ENCODE measurements at places on chromosomes 3 and 15. TPM values are rescaled to one million over a fixed set of nuclear protein-coding genes. Genes with fewer than 3 reads are reported as not detected.

The MEIS2 gene
- polyA plus RNA-seq: 11.8 TPM

The UACA gene
- 60.3 TPM for polyA plus RNA-seq

The C3orf20 gene
- polyA plus RNA-seq: 0.01 TPM

DNA sequence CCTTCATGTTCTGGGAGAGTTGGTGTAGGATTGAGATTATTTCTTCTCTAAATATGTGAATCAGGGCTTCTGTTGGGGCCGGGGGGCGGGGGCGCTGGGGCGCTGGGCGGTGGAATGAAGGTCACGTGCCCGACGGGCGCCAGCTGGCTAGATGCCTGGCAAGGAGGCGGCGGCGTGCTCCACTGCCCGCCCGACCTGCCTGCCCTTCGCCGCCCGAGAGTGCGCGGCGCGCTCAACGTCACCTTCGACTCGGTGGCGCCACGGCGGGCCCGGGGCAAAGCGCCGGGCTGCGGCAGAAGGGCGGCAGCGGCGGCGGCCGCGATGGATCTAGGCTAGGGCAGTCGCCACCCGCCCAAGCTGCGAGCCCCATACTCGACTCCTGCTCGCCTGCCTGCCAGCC, 47.0 kb upstream of the LHFPL4 start:
- DNase-seq: peak; percentile 35

DNA sequence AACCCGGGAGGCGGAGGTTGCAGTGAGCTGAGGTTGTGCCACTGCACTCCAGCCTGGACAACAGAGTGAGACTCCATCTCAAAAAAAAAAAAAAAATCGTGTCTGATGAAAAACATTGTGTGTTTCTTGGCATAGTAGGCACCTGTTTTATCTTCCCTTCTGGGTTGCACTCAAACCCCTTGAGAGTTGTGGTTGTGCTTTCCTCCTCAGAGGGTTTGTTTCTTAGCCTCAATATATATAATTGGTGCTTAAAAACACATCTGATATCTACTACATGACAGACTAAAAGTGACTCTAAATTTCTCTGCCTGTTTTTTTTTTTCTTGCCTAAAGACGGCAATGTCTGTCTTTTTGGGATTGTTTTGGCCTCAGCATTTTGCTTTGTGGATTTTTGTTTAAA, 7.6 kb downstream of the NR1D2 start:
- no peak for DNase-seq

DNA sequence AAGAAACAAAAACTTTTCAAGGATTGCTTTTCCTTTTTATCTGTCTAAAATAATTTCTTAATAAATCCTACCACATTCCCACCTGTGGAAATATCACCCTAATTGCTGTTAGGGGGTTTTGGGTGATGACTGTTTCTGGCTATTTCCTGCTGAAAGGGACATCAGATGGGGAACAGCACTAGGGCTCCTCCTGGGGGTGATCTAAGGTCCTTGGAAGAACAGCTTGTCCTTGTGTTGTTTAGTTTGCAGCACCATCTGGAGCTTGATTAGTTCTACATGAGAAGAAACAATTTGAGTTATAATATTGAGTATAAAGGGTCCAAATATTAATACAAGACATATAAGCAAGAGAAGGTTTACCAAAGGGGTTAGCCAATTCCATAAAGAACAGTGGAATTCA, 18.7 kb downstream of the OR5H15 start:
- DNase-seq: no peak

DNA sequence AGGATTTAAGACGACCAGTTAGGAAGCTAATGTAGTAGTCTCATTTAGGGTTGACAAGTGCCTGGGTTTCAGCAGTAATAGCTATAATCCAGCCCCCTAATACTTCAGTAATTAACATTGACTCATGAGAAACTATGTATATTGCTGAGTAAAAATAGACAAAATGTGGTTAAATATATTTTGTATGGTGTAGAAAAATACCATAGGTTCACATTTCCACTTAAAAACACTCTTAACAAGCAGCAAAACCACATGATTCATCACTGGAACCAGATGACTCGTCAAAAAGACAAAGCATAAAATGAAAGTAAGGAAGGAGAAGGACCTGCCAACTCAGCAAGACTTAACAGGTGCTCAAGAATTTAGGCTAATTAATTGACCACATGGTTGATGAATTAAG, 288.9 kb downstream of the EFHB start:
- no peak for DNase-seq

DNA sequence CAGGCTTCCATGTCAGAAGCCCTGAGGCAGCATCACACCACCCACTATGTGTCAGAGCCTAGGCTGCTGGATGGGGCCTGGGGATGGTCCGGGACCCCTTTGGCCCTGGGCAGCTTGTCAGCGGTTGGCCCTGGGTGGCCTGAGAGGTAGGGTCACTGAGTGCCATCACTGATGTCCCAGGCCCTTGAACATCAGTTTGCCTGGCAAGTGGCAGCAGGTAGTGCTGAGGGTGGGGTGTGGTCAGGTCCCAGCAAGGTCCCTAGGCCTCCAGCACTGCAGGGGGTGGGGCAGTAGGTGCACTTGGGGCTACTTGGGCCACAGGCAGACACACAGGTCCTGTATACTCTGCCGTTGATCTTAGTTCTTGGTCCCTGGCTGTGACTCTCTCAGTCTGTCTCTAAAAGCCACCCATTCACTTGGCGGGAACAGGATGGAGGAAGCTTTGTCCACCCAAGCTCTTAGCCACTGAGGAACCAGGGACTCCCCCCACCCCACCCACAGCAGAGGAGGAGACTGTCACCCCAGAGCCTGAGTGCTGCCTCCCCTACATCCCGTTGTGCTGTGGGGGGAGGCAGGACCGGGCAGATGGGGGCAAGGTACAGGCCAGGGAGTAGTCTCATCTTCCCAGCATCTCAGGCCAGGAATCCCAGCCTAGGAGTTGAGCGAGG, 5.8 kb downstream of the GNAI2 start:
- no peak for DNase-seq

GRCh38 chr3:22980346-22980745, 222.8 kb upstream of the UBE2E2 start:
- no peak for DNase-seq

DNA sequence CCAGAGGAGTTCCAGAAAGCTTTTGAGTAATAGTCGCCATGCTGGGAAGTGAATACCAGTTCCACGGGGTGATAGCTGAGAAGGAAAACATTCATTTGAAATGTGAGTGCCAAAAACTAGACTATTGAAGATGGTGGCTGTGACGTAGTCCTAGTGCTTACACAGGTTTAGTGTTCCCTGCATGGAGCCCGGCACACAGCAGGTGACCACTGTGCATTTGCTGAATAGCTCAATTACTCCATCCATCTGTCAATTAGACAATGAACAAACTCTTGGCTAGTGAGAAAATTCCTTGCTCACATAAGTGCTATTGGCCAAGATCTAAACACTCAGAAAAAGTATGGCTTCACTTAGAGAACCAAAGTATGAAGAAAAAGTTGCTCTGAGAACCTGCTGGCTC, 448.1 kb upstream of the WNT5A start:
- DNase-seq: no peak

- DNase-seq: no peak
These were observed 327.5 kb downstream of the UACA start for GRCh38 chr15:70435872-70436271.

DNA sequence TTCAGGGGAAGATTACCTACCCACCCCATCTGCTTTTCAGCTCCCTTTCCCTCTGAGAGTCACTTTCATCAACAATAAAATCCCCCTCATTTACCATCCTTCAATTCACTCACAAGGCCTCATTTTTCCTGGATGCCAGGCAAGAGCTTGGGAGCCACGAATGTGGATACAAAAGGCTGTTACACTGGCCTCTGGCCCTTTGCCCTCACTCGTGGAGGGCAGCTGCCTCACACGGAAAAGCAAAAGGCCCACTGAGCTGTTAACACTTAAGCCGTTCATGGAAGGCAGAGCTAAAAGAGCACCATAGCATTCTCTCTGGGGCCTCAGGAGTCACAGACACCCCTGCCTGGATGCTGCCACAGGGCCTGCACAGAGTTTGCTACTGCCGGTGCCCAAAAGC, 102.4 kb upstream of the TUSC7 start:
- DNase-seq: no peak

DNA sequence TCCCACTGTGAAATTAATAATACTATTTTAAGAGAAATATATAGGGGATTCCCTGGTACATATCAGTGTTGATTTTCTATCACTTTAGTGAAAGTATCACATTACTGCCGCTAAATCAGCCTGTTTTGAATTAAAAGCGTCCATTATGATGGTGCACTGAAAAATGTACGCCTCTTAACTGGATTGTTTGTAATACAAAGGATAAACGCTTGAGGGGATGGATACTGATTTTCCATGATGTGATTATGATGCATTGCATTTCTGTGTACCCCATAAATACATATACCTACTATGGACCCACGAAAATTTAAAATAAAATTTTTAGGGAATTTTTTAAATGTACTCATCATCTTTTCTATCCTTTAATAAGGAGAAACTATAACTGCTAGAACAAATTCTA, 478.6 kb downstream of the MAGI1 start:
- DNase-seq: no peak

GRCh38 chr15:76177491-76178040, 117.8 kb downstream of the TMEM266 start:
- no peak for DNase-seq

Measured in small intestine (tissue), 16 donors.